ENCODE measurements at places on chromosomes 4 and X.

DNA sequence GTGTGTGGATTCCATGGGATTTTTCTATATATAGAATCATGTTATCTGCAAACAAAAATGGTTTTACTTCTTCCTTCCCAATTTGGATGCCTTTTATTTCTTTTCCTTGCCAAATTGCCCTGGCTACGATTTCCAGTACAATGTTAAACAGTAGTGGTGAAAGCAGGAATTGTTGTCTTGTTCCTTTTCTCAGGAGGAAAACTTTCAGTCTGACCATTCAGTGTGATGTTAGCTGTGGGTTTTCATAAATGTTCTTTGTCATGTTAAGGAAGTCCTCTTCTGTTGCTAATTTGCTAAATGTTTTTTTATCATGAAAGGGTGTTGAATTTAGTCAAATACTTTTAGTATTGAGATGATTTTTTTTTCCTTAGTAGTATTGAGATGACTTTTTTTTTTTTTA is 10.9 kb downstream of the SAP30 start:
- DNase-seq = no peak

- no peak for DNase-seq
These were observed 1.1 kb upstream of the MRPL1 start for GRCh38 chr4:77861495-77861894.

DNA sequence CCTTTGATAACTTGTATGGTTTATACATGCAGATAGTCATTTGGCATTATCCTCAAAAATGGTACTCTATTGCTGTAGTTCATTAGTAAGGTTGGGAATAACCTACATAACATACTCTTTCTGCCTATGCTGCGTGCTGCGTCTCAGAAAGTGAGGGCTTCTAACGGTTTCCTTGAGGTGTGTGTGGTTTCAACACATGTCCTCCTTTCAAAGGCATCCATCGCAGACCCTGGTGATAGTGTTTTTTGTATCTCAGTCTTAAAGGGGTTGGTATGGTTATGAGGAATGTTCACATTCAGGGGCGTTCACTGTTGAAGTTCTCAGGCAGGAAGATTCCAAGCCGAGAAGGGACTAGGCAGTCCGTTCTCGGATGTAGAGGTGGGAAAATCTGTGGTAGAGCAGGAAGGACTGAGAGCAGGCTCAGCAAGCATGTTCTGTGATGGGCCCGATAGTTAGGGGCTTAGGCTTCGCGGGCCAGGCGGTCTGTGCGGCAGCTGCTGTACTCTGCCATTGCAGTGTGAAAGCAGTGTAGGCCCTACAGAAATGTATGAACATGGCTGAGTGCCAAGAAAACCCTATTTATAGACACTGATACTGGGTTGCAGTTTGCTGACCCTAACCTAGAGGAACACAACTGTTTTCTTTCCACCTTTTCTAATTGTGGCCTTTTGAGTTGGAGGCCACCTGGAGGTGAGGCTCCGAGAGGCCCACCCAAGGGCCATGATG is 123.2 kb downstream of the GPR143 start:
- DNase-seq = no peak

GRCh38 chr4:58435871-58436270 is 1325.7 kb upstream of the IGFBP7 start:
- no peak for DNase-seq

DNA sequence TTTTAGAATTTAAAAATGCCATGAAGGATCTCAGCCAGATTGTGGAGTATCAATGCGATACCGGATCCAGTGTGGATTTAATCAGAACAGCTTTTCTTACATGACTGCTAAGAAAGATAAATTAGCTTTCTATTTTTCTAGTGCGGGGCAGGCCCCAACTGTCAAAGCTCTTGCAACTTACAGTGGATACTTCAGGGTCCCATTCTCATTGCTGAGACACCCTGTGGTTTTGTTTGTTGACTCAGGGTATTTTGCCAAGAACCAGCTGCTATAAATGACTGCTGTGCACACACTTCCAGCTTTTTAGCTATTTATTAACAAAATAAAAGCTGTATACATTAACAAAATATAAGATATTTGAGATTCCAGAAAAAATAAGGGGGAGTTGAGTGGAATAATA is 166.4 kb downstream of the DCLK2 start:
- no peak for DNase-seq

DNA sequence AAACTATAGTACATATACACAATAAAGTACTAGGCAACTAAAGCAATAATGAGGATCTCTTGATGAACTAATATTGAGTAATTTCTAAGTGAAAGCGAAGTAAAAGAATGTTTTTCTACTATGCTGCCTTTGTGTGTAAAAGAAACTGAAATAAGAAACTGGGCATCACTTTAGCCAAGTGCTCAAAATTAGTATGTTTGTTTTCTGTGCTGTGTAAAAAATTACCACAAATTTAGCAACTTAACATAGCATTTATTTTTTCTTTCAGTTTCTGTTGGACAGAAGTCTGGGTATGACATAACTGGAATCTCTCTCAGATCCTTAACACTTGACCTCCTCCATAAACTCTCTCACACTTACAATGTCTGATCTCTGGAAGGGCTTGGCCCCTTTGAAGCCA is 687.1 kb upstream of the MAGEB2 start:
- DNase-seq = no peak

DNA sequence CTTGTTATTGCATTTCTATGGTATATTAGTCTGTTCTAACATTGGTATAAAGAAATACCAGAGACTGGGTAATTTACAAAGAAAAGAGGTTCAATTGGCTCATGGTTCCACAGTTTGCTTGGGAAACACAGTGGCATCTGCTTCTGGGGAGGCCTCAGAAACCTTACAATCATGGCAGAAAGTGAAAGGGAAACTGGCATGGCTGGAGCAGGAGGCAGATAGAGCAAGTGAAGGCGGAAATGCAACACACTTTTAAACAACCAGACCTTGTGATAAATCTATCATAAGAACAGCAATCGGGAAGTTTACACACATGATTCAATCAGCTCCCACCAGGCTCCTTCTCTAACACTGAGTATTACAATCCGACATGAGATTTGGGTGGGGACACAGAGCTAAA is 346.6 kb upstream of the GNPDA2 start:
- no peak for DNase-seq

DNA sequence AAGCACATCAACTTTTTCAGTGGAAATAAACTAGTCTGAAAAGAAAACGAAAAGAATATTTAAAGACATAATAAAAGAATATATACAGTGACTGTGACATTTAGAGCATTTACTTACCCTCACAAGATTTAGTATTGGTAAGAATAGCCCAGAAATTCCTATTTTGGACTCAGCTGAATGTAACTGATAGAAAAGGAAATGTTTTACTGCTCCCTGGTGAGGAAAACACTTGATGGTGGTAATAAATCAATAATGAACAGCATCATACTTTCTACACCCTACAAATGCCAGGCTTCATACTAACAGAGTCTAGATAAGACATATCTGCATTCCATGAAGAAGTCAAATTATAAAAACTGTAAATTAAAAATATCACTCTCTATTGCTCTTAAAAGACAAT is 753.5 kb upstream of the PCDH10 start:
- no peak for DNase-seq

DNA sequence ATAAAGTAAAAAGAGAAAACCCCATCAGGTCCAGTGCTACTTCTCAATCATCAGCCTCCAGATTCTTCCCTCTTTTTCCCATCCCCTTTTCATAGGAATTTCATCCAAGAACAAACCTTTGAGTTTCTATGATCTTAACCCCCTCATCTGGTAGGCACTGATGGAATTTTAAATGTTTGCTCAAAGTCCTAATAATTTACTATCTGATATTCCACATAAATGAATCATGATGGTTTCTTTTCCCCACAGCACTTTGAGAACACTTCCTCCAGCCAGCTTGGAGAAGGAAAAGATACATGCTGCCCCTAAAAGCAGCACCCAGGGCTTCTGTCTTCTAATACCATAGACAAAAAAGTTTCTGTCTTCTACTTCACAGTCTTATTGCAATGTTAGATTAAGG is 19.4 kb upstream of the KLHL8 start:
- no peak for DNase-seq

GRCh38 chr4:71240094-71240493 is 98.7 kb upstream of the SLC4A4 start:
- DNase-seq = no peak

GRCh38 chr4:77453911-77454310 is 151.7 kb upstream of the CXCL13 start:
- DNase-seq = no peak

DNA sequence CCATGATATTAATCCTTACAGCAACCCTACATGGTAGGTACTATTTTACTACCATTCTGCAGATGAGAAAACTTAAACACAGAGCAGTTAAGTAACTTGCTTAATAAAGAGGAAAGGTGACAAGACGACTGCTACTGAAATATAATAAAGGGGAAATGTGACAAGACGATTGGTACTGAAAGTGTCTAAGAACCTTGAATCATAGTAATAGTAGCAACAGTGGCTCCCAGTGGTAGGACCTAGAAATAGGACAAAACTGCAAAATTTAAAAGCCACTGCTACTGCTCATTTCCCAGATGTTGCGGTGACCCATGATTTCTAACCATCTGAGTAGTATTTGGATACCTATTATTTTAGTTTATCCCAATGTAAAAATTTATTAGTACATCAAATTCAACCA is 89.5 kb downstream of the TASL start:
- DNase-seq = no peak

DNA sequence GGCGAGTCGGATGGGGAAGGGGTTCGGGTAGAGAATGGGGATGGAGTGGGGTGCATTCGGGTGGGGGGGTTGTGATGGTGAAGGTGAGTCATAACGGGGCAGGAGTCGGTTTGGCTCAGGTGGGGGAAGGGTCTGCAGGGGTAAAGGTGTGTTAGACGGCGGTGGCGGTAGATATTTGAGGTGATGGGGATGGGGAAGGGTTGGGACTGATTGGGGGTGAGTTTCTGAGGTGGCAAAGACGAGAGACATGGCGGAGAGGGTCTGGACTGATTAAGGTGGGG is 738 bp downstream of the SYP start:
- DNase-seq = no peak

DNA sequence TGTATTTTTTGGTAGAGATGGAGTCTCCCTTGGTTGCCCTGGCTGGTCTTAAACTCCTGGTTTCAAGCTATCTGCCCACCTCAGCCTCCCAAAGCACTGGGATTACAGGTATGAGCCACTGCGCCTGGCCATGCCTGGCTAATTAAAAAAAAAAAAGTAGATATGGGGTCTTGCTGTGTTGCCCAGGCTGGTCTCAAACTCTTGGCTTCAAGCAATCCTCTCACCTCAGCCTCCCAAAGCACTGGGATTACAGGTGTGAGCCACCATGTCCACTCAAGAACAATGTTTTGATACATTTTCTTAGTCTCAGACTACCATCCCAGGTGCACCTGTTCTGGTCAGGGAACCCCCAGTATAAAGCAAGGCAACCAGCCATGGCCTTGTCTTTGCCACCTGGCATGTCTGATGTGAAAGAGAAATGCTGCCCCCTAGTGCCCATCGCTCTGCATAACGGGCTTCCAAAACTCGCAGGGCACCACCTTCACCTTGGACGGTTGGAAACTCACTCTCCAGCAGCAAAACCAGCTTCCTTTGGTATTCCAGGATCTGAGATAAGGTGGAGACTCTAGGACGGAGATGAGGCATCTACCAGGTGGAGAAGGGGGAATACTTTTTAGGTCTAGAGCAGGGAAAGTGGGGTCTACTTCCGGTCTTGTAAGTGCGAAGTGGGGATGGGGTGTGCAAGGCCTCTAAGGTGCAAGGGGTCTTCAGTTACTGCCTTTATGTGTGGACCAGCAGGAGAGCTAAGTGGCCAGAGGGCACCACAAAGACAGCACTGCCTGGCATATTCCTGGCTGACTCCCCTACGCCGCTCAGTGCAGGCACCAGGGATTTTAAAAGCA is 47.7 kb upstream of the AFAP1 start:
- peak; percentile 65 for DNase-seq

DNA sequence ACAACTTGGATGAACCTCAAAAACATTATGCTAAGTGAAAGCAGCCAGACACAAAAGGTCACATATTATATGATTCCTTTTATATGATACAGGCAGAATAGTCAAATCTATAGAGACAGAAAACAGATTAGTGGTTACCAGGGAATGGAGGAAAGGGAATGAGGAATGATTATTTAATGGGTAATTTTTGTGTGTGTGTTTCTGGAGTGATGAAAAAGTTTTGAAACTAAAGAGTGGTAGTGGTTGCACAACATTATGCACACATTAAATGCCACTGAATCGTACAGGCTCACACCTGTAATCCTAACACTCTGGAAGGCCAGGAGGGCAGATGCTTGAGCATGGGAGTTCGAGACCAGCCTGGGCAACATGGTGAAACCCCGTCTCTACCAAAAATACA is 19.6 kb upstream of the SOD3 start:
- no peak for DNase-seq

GRCh38 chrX:153443476-153444332 is 2.2 kb downstream of the TREX2 start:
- no peak for DNase-seq

DNA sequence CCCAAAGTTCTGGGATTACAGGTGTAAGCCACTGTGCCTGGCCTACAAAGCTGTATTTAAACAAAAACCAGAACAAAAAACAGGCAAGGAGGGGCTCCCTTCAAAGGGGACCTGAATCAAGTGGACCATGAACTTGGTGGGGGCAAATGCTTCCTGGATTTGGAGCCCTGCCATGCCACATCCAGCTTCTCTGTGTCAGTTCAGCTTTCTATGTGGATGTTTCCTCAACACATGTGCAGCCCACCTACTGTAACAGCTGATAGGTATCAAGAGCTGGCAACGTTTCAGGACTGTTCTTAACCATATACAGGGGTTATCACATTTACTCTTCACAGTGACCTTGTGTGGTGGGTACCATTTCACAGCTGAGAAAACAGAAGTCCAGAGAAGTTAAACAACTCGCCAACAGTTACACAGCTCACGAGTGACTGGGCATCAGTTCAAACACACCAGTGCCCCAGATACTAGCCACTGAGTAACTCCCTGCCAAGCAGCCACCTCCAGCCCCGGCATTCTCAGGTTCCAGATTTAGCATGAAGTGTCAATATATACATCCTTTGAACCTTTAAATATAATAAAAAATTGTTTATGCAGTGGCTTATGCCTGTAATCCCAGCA is 7.5 kb downstream of the GPR143 start:
- no peak for DNase-seq

DNA sequence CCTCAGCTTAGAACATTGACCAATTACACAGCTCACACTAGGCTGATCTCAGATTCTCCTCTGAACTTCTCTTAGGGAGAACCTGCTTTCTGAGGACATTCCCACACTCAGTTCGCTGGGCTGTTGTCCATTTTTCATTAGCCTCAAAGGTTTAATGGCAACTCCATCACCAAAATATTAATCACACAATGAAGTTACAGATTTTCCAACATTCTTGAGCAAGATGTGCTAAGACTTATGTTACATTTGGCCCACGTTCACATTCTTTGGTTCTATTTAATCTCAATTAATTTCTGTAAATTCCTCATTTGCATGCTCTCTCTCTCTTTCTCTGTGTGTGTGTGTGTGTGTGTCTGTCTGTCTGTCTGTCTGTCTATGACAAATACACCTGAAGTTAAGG is 82.3 kb upstream of the EDNRA start:
- no peak for DNase-seq

GRCh38 chr4:36267486-36268268 is 13.7 kb upstream of the DTHD1 start:
- no peak for DNase-seq

GRCh38 chrX:3219667-3220066 is 126.8 kb downstream of the MXRA5 start:
- DNase-seq = no peak

- DNase-seq = no peak
These were observed 6.1 kb upstream of the ABRAXAS1 start for GRCh38 chr4:83490876-83491450.
